Globus pallidus (tissue), 1 donor: ENCODE measurements at places on chromosomes 2 and 18.

- no peak for DNase-seq
These were observed 12.4 kb downstream of the KLHL14 start for GRCh38 chr18:32760391-32760790.

GRCh38 chr2:118837621-118838020, 9.8 kb downstream of the EN1 start:
- no peak for DNase-seq

DNA sequence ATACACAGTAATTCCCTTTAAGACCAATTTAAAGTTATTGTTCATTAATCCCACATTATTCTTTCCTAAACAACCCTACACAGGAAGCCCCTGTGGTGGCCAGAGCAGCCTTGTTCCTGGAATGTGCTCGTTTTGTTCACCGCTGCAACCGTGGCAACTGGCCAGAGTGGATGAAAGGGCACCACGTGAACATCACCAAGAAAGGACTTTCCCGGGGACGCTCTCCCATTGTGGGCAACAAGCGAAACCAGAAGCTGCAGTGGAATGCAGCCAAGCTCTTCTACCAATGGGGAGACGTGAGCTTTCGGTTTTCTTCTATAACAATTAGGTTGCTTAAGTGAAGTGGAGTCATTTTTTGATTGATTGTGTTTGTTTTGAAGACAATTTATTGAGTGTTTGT, 101.0 kb downstream of the UNC80 start:
- peak; percentile 41 for DNase-seq

DNA sequence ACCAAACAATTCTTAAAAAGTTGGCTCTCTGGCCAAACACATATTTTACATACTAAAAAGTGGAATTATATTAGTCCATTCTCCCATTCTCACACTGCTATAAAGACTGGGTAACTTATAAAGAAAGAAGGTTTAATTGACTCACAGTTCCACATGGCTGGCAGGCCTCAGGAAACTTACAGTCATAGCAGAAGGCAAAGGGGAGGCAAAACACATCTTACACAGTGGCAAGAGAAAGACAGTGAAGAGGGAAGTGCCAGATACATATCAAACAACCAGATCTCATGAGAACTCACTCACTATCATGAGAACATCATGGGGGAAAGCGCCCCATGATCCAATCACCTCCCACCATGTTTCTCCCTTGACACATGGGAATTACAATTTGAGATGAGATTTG, 42.6 kb downstream of the EDAR start:
- DNase-seq, result no peak
